A549 treated with ZK216348 at 1 μM for 4 hours (cell line): ENCODE measurements at places on chromosomes 16 and 17. TPM values are rescaled to one million over a fixed set of nuclear protein-coding genes. Genes with fewer than 3 reads are reported as not detected.

The CHST6 gene
- total RNA-seq: 0.13 to 0.22 TPM (median 0.15 TPM) in 4 of 5 replicates, not detected in the other

The ZG16B gene
- 0.54 to 1.1 TPM (median 1.0 TPM) in 5 replicates for total RNA-seq

The FAM117A gene
- 1.0 to 1.4 TPM (median 1.2 TPM) in 5 replicates for total RNA-seq

The HOXB4 gene
- total RNA-seq: 0.12 to 0.29 TPM (median 0.16 TPM) in 5 replicates

The GABARAPL2 gene
- total RNA-seq: 78.4 to 100 TPM (median 93.8 TPM) in 5 replicates
